ENCODE measurements at places on chromosomes 7 and 10. TPM values are rescaled to one million over a fixed set of nuclear protein-coding genes. Genes with fewer than 3 reads are reported as not detected.

GRCh38 chr10:25405871-25406270 lies 231.1 kb downstream of the GPR158 start:
- no peaks in the 10 kb centered on the region for H3K36me3 ChIP-seq
- no peaks in the 10 kb centered on the region for H3K4me1 ChIP-seq
- H3K27ac ChIP-seq: no peak overlapping the region
- no peaks in the 10 kb centered on the region for H3K27me3 ChIP-seq
- no peak overlapping the region for H3K4me3 ChIP-seq
- DNase-seq: no peak

GRCh38 chr10:59589796-59590195 lies 119.9 kb downstream of the SLC16A9 start:
- H3K4me3 ChIP-seq: no peak overlapping the region
- no peak for DNase-seq
- H3K36me3 ChIP-seq: no peaks in the 10 kb centered on the region
- no peaks in the 10 kb centered on the region for H3K27me3 ChIP-seq
- no peaks in the 10 kb centered on the region for H3K4me1 ChIP-seq

- H3K27ac ChIP-seq: no peak overlapping the region
- H3K4me1 ChIP-seq: no peaks in the 10 kb centered on the region
- H3K36me3 ChIP-seq: no peaks in the 10 kb centered on the region
These were observed 55.2 kb downstream of the ELMO1 start for GRCh38 chr7:37393476-37393875.

GRCh38 chr7:36523371-36524101 lies 133.9 kb downstream of the ANLN start:
- no peaks in the 10 kb centered on the region for H3K27me3 ChIP-seq
- DNase-seq: no peak
- H3K36me3 ChIP-seq: no peaks in the 10 kb centered on the region
- H3K4me3 ChIP-seq: no peak overlapping the region
- H3K27ac ChIP-seq: no peak overlapping the region

DNA sequence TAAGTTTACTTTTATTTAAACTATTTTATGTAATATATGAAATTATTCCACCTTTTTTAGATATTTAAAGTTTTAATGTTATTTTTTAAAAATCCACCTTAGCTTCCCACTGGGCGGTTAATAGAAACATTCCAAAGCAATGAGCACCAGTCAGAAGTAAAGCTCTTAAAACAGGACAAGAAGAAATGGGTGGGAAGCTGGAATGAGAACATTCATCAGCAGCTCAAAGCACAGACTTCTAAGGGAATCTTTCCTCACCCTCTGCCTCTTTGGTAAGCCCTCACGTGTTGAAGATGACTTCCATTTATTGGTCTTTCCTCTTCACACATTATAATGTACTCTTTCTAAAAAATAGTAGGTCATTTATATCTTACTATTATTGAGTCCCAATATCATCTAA lies 3.1 kb downstream of the AGMO start:
- no peak overlapping the region for H3K4me3 ChIP-seq
- H3K36me3 ChIP-seq: no peaks in the 10 kb centered on the region
- H3K27me3 ChIP-seq: no peaks in the 10 kb centered on the region
- no peaks in the 10 kb centered on the region for H3K4me1 ChIP-seq
- no peak for DNase-seq

The UFSP1 gene
- 4.8 TPM for total RNA-seq
